ENCODE measurements at places on chromosomes 2 and 18.

- DNase-seq, result peak; percentile 73
Observed at GRCh38 chr2:109128048-109128615, 873 bp upstream of the SH3RF3 start.

DNA sequence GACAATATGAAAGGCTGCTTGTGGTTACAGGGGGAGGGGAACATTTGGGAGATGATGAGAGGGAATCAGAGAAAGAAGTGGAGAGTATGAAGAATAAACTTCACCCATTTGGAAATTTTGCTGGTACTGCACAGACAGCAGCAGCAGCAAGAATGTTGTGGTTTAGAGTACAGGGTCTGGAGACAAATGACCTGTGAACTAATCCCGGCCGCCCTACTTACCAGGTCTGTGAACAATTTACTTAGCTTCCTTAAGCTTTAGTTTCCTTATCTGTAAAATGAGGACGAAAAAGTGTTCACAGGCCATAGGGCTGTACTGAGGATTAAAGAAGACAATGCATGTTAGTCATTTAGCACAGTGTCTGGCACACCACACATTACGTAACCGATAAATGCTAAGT lies 685.4 kb upstream of the CELF4 start:
- DNase-seq, result no peak

DNA sequence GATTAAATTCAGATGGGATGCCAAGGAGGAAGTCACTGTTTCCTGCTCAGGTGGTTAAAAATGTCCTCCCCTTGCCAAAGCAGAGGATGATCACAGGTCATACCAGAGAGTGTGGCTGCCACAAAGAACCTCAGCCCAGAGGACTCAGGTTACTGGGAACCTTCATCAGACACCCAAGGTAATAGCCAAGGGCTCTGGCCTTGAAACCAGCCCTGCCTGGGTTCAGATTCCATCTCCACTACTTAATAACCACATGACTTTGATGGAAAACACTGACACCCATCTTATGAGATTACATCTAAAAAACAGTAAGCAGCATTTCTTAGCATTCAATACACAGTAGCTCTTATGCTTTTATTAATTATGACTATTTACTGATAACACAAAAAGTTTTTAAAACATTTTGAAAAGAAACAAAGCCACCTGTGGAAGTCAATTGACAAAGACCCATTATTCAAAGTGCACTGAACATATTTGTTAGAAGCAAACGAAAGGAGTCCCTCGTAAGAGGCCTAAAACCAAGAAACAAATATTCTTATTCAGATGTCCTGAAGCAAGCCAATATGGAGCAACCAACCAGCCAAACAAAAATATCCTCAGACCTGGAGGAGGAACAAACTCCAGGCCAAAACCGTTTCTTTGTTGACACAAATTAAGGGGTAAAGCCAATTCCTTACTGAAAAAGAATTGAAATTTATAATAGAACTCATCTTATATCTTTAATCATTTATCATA lies 241.5 kb downstream of the RNF152 start:
- no peak for DNase-seq

DNA sequence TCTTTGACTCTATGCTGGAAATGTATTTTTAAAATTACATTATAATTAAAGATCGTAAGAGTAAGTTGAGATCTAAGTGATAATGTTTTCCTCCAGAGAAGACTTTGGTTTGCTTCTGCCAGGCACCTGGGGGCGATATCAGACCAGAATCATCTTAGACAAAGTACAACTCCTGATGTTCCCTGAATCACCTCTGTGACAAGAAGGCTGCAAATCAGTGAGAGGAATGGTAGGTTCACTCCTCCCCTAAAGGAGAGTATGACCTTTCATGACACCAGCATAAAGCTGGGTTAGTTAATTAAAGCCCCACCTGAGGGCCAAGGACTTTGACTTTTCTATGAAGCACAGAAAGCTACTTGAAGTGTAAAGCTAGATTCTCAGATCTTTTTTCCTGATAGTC lies 114.4 kb upstream of the DTNA start:
- DNase-seq, result no peak

DNA sequence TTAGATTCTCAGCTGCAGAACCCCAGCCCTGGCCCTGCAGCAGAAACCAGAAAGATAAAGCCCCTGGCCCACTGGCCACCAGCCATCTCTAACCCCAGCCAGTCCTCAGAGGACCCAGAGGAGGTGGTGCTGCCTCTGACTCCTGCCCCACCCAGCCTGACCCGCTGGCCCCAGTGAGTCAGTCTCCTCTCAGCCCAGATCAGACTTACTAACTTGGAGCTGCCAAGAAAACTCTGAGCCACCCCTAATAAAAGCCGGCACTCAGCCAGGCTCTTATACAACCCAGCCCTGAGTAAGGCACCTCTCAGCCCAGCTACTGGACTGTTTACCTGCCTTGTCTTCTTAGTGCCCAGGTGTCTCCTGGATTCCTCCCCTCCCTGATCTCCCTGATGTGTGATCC lies 2.0 kb downstream of the SLC14A2 start:
- no peak for DNase-seq

GRCh38 chr2:64300066-64300465 lies 153.9 kb upstream of the LGALSL start:
- no peak for DNase-seq

GRCh38 chr2:70328921-70329561 lies 27.2 kb upstream of the FAM136A start:
- DNase-seq, result no peak

GRCh38 chr2:199471443-199472057 lies 13.8 kb upstream of the SATB2 start:
- peak; percentile 57 for DNase-seq

DNA sequence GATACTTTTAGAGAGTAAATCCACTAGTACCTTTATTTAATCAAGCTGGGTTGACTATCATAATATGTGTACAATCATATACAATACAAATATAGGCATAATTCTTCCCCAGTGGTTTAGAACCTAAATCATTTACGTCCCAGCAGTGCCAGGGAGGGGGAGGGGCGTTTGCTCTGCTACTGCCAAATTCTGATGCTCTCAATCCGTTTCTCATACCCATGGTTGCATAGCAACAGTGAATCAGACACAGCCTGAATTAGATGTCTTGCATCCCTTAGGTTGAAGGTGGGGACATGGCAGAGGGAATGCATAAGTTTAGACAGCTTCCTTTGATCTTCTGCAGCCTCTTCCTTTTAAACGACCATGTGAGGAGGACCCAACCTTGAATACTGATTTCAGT lies 135.4 kb downstream of the ABCA12 start:
- no peak for DNase-seq

- DNase-seq, result no peak
Observed at GRCh38 chr2:56515399-56515798, 331.6 kb downstream of the CCDC85A start.

- DNase-seq, result no peak
Observed at GRCh38 chr2:96103761-96104486, 12.4 kb downstream of the ADRA2B start.

DNA sequence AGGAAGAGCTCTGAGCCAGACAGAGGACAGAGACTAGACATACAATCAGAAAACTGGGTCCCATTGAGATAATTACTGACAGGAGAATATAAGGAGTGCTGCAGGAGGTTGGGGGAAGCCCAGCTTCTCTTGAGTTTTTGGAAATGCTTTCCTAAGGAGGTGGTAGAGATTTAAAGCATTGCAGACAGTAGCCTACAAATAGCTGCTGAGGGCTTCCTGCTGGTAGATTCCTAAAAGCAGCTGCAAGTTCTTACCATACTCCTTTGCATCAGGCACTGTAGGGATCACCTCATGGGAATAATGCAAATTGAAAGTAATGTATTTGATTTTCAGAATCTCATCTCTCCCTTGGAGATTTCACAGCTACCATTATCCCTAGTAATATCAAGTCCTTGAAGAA lies 902.6 kb upstream of the GCFC2 start:
- no peak for DNase-seq

GRCh38 chr2:33336036-33336625 lies 140.3 kb upstream of the RASGRP3 start:
- DNase-seq, result no peak

- no peak for DNase-seq
Observed at GRCh38 chr2:231057590-231057989, 923 bp downstream of the PSMD1 start.

DNA sequence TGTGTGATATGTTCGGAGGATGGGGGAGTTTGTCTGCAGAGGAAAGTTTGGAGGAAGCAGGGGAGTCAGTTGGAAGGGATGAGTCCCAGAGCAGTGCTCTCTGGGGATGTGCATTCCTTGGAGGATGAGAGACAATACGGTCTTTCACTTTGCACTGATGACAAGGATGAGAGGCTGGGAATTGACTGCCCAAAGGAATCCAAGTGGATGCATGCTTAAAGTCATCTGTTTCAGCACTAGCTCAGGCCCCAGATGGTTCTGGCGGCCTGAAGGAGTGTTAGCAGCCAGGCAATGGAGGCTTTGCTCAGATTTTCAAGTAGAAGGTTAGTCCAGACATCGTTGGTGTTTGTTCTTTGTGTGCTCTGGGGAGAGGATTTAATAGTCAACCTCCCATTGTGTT lies 100.2 kb downstream of the CRIM1 start:
- DNase-seq, result no peak

DNA sequence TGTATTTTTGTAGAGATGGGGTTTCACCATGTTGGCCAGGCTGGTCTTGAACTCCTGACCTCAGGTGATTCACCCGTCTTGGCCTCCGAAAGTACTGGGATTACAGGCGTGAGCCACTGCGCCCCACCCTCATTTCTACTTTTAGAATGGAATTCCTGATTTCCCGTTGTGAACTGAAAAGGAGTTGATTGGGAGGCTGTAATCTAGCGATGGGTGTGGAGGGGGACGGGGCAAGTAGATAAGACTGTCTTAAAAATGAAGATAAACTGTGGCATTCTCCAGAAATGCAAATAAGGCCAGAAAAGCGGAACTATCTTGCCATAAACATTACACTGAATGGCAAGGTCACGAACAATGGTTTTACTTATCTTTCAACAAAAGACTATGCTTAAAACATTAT lies 135.4 kb downstream of the TRIB2 start:
- no peak for DNase-seq

- no peak for DNase-seq
Observed at GRCh38 chr2:113032737-113033136, 19.9 kb downstream of the IL36B start.

- no peak for DNase-seq
Observed at GRCh38 chr2:241946306-241947003, 76.9 kb downstream of the RTP5 start.

DNA sequence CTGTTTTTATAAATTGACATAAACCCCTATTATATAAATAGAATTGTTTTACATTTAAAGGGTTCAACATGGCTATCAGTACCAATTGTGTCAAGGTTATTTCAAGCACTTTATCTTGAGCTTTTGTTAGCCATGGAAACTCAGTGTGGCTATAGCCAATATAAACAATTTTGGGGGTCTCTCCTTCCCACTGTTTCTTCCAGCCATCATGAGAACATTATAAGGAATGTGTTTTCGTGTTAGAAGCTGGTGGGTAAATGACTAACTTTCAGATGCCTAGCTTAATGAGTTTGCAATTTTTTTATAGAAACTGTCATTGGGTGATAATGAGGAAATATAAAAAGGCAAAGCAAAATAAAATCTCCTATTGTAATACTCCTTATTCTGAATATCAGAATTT lies 153.5 kb upstream of the FOSL2 start:
- no peak for DNase-seq

GRCh38 chr2:174965992-174966744 lies 39.0 kb downstream of the CHN1 start:
- DNase-seq, result no peak

DNA sequence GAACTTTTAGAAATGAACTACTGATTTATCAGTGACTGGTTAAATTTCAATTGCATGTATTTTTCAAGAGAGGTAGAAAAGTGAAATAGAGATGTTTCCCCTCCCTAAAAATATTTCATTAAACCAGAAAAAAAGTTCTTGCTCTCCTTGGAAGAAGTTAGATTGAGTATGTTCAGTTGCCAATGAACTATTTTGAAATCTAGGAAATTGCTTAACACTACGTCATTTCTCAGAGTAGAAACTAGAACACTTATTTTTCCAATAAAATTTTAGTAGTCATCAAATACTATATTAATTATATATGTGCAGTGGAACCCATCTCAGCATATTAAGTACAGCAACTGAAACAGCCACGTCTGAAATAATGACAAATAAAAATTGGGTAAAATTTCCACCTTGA lies 51.8 kb upstream of the STAT1 start:
- no peak for DNase-seq

DNA sequence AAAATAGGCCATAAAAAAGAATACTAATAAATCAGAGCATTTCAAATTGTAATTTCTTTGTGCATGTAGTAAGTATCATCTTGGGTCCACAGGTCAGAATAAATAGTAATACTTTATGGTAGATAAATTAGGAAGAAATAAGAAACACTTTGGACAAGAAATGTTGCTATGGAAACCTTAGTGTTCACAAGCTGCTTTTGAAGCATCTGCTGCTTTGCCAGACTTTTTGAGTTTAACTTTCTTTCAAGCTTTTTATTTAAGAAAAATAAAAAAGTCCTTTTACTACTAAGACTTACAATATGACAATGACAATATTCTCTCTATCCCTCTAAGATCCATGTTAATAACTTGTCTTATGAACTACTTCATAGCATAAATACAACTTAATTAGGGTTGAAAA lies 690.7 kb upstream of the FSHR start:
- DNase-seq, result no peak

- no peak for DNase-seq
Observed at GRCh38 chr18:34718610-34719009, 8.5 kb downstream of the DTNA start.

GRCh38 chr2:20588918-20589871 lies 61.7 kb downstream of the HS1BP3 start:
- no peak for DNase-seq

DNA sequence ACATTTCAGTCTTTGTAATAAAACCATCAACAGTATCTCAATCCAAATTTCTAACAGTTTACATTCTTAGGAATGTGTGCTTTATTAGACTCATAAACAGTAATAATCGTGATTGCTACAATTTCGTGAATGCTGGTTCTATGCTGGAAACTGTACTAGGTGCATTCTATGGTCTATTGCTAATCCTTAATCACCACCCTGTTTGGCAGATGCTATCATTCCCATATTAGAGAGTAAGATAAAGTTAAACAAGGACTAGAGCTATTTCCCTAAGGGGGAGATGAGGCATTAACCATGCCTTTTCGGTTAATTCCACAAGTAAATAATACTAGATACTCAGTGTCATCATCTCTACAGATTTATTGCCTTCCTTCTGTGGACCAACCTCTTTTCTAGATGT lies 244.0 kb downstream of the PAX3 start:
- no peak for DNase-seq

DNA sequence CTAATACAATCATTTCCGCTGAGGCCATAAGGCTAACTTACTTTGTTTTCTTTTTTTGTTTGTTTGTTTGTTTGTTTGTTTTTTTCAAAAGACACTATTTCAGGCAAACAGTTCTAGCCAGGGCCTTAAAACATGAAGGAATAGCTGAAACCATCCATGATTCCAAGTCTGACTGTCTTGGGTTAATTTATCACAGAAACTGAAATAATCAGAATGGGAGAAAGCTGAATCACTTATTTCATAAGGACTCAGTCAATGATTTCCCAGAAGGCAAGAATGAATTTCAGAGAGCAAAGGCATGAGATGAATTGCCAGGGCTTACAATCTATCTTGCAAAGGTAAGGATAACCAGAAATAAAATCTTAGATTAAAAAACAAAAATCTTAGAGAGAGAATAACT lies 1315.1 kb downstream of the SUCLG1 start:
- DNase-seq, result no peak

GRCh38 chr18:13577091-13577697 lies 149.2 kb downstream of the FAM210A start:
- peak; percentile 74 for DNase-seq

GRCh38 chr18:79754022-79754761 lies 43.5 kb upstream of the KCNG2 start:
- DNase-seq, result no peak

- DNase-seq, result no peak
Observed at GRCh38 chr2:159136391-159136790, 150.1 kb downstream of the WDSUB1 start.

Measured in GM10248 (cell line).